ENCODE measurements at places on chromosomes 7 and 10. TPM values are rescaled to one million over a fixed set of nuclear protein-coding genes. Genes with fewer than 3 reads are reported as not detected.

- no peak for DNase-seq
Observed at GRCh38 chr10:22711373-22711772, 3.0 kb downstream of the PIP4K2A start.

- DNase-seq, result no peak
Observed at GRCh38 chr10:88270871-88271713, 312.0 kb downstream of the RNLS start.

DNA sequence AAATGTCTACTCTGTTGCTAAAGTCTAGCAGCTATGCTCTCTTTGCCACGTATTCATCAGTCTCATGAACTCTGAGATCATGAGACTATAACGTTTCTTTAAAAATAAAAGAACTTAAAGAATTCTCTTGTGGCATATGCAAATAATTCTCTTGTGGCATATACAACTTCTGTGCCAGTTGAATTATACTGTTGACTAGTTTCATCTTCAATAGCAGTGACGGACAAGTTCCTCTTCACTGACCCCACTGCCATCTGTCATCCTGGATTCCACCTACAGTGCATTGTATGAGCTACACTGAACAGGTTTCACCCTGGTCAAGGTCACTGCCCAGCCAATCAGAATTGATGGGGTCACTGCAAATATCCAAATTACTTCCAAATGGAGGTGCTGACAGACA is 88.2 kb downstream of the CD36 start:
- no peak for DNase-seq

The TEX47 gene
- total RNA-seq, result not detected

GRCh38 chr10:65377687-65378086 is 1548.1 kb upstream of the LRRTM3 start:
- no peak for DNase-seq

DNA sequence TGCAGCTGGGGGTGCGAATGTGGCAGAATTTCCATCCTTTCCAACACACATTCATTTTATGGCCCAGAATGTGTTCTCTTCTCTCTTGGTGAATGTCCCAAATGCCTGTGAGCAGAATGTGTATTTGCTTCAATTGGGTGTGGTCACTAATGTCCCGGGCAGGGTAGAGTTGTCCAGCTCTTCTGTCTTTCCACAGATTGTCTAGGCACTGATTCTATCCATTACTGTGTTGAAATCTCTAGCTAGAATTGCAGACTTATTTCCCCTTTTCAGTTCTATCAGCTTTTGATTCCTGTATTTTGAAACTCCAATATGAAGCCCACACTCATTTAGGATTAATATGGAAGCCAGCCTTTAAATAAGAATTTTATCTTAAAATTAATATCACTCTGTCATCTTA is 14.0 kb upstream of the AKR1E2 start:
- no peak for DNase-seq

The GARIN1A gene
- total RNA-seq, result 6.4 TPM

- DNase-seq, result no peak
Observed at GRCh38 chr10:78605800-78606350, 462.9 kb upstream of the ZMIZ1 start.

The EPO gene
- 0.68 TPM for total RNA-seq

The ADRA2A gene
- total RNA-seq, result 7.2 TPM

DNA sequence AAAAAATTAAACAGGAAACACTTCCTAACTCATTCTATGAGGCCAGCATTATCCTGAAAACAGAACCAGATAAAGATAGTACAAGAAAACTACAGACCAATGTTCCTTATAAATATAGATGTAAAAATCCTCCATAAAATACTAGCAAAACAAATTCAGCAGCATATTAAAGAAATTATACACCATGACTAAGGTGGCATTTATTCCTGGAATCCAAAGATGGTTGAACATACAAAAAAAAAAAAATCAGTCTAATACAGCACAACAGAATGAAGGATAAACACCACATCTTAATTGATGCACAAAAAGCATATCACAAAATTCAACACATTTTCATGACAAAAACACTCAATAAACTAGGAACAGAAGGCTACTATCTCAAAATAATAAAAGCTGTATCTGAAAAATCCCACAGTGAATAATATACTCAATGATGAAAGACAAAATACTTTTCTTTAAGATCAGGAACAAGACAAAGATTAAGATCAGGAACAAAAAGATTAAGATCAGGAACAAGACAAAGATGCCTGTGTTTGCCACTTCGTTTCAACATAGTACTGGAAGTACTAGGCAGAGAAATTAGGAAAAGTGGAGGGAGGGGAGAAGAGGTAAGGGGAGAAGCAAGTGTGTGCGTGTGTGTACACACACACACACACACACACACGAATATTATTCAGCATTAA is 95.6 kb downstream of the SNX13 start:
- DNase-seq, result no peak

DNA sequence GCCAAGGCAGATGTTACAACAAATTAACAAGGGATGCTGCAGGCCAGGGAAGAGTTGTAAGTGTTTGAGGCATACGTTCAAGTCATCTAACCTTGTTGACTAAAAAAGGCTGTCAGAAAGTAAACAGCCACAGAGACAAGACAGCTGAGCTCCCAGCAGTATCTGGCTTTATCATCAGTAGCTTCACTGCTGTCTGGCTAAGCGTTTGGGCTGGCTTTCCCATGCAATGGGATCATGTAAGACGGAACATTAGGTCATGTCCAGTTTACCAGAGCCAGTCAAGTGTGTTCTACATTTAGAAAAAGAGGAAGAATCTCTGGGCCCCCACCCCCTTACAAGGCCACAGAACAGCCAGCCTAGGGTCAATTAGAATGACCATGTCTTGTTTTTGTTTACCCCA is 51.3 kb upstream of the GSAP start:
- DNase-seq, result peak; percentile 46

GRCh38 chr7:38506756-38507155 is 124.4 kb downstream of the AMPH start:
- no peak for DNase-seq

The LANCL2 gene
- 16.8 TPM for total RNA-seq

The ASB4 gene
- not detected for total RNA-seq

- DNase-seq, result no peak
Observed at GRCh38 chr10:131226446-131227162, 84.9 kb downstream of the TCERG1L start.

DNA sequence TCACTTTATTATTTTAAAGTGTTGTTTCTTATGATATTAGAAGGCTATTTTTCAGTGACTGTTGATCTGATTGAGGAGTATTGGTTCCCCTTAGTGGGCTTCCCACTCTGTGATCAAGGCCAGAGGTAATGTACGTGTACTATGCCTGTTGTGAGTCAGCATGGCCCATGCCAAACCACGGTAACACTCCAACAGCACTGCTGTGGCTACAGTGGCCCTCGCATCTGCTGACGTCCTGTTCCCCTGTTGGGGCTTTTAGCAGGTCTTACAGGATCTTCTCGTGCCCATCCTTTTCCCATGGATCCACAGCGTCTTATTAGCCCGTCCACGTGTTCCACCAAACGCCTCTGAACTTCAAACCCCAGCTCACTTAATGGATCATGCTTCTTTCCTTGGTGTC is 964.6 kb upstream of the CELF2 start:
- DNase-seq, result no peak

The POU6F2 gene
- 0.39 TPM for total RNA-seq

The MYOF gene
- 339 TPM for total RNA-seq

DNA sequence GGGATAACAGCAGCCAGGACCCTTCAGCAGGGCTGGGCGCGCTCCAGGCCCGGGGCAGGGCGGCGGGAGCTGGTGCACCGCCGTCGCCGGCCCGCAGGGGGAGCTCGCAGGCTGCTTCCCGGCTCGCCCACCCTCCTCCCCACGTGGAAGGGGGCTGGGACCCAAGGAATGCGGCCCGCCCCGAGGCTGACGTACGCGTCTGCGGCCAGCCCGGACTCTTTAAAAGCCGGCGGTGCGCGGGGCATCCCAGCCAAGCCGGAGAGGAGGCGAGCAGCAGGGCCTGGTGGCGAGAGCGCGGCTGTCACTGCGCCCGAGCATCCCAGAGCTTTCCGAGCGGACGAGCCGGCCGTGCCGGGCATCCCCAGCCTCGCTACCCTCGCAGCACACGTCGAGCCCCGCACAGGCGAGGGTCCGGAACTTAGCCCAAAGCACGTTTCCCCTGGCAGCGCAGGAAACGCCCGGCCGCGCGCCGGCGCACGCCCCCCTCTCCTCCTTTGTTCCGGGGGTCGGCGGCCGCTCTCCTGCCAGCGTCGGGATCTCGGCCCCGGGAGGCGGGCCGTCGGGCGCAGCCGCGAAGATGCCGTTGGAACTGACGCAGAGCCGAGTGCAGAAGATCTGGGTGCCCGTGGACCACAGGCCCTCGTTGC is at the start of gene PFKFB3:
Gene PFKFB3, plus strand, starts transcription at position 249 of the 647 bp plus-strand sequence. Its CDS starts 329 bp downstream, at position 578.
- DNase-seq, result peak; percentile 96

- peak; percentile 43 for DNase-seq
Observed at GRCh38 chr7:84194484-84195271, at the start of gene SEMA3A. Gene SEMA3A, minus strand, starts transcription at chr7:84194789. Its CDS starts 203 bp downstream, at chr7:84194586.

GRCh38 chr7:50281680-50282445 is 22.7 kb upstream of the IKZF1 start:
- DNase-seq, result no peak

GRCh38 chr10:4181081-4181480 is 396.1 kb upstream of the KLF6 start:
- no peak for DNase-seq

- DNase-seq, result no peak
Observed at GRCh38 chr10:43257347-43258210, 9.3 kb downstream of the RASGEF1A start.

The GNAT3 gene
- total RNA-seq, result not detected

DNA sequence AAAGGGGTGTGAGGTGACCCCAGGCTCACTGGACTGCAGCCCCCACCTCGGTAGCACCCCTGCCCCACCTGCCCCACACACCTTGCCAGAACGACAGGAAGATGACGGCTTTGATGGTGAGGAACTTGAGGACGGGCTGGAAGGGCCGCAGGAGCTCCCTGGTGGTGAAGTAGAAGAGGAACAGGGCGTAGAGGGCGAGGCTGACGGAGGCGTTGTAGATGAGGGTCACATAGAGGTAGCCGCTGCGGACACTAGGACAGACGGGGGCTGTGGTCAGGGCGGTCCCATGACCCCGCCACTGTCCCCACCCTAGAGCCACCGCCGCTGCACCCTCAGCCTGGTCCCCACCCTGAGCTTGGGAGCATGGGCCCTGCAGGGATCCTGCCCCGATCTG is 7.6 kb downstream of the TMEM184A start:
- DNase-seq, result no peak

The GNAI1 gene
- 53.6 TPM for total RNA-seq

Measured in ureter (tissue), 1 donor.